ENCODE measurements at places on chromosomes 4 and X.
A peak's percentile ranks its signal among the peaks of the same experiment; 100 is the strongest.

GRCh38 chrX:150594584-150594983, 26.2 kb downstream of the MTM1 start:
- DNase-seq: no peak

DNA sequence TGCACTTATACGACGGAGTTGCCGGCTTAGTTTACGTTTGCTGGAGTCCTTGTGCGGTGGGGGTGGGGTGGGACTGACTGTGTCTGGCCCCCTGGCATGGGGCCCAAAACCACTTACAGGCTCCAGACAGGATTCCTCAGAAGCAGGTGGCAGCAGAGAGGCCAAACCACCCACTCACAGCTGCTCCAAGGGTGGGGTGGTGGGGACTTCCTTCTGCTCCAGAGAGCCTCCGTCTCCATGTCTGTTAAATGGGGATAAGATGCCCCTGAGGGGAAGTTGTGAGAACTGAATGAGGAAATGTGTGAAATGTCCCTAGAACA, 36.7 kb downstream of the PSAPL1 start:
- peak; percentile 77 for DNase-seq

DNA sequence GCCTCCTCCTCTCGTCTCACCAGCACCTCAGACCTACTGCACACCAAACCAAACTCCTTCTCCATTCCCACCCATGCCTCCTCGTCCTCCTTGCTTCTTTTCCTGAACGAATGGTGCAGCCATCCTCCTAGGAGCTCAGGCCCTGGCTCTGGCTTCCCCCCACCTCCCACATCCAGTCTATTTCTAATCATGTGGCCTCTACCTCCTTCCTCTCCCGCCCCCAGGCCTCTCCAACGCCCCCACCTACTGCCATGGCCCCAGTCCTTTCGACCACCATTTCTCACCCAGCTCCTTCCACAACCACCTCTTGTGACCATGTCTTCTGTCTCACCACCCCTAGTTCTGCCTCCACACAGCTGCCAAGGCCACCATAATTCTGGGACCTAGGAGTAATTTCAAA, 127.1 kb downstream of the PJA1 start:
- DNase-seq: no peak

DNA sequence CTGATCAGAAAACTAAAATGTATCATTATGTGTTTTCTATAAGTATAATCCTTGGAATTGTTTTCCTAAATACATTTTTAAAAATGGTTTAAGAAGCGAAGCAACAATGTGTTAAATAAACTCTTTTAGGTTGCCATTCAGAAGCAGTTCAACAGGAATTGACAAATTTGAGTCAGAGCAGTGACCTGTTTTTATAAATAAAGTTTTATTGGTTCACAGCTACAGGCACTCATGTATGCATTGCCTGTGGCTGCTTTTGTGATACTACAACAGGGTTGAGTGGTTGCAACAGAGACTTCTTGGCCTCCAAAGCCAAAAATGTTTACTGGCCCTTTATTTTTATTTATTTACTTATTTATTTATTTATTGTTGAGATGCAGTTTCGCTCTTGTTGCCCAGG, 99.5 kb downstream of the FRMPD4 start:
- no peak for DNase-seq

GRCh38 chr4:7160439-7160838, 31.9 kb upstream of the SORCS2 start:
- DNase-seq: peak; percentile 31

- DNase-seq: no peak
These were observed 707.5 kb downstream of the PCDH7 start for GRCh38 chr4:31427691-31428090.

DNA sequence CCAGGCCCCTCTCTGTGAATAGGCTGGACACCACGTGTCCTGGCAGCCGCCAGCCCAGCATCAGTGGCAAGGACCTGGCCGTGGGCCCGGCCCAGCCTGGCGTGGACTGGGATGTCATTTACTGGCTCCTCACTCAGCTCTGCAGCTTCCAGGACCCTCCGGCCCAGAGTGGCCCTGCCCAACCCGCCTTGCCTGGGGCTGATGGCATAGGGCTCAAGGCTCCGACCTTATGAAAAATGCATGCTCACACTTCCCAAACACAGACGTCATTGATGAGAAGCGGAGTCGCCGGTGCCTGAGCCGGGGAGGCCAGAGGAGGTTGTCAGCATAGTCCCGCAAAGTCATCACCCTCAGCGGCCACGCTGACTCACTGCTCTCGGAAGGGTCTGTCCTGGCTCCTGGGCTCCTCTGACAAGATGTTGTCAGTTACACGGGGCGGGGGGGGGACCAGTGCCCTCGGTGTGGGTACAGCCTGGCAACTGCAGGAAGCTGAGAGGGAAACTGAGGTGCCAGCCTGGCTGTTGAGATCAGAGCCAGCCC, 14.3 kb downstream of the CFAP99 start:
- no peak for DNase-seq

All from body of pancreas (tissue), 4 donors.